ENCODE measurements at places on chromosomes 5 and 9.
A peak's percentile ranks its signal among the peaks of the same experiment; 100 is the strongest.

DNA sequence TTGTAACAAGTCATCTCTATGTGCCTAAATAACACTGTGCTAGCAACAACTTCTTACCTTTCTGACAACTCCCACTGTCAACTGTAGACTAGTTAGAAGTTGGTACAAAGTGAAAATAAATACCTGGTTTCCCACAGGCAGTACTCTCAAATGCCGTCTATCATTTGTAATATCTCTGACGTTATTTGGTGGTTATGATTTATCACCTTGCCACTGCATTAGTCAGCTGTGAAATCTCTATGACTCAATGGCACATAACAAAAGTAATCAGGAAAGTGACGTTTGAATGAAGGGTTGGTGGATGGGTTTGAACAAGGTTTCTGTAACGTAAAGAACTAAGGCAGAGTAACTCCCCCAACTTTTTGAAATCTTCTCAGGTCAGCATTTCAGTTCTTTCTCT, 592.3 kb downstream of the MAT2B start:
- DNase-seq, result no peak

GRCh38 chr5:14522721-14523120, 58.9 kb upstream of the OTULINL start:
- no peak for DNase-seq

- DNase-seq, result no peak
These were observed 55.2 kb upstream of the JAK2 start for GRCh38 chr9:4929917-4930316.

DNA sequence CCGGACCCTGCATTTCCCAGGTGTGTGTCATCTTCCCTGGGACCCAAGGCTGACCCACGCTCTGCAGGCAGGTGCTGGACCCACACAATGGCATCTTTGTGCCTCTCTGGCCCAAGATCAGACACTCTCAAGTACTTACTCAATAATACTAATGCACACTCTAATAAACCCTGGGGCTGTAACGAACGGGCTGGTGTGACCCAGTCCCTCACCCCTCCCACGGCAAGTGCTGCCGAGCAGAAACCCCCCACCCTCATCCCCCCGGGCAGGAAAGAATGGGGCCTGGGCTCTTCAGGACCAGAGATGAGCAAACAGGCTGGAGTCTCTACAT, 1.1 kb upstream of the OBP2B start:
- no peak for DNase-seq

GRCh38 chr9:123191680-123192079, 76.7 kb downstream of the STRBP start:
- DNase-seq, result no peak

DNA sequence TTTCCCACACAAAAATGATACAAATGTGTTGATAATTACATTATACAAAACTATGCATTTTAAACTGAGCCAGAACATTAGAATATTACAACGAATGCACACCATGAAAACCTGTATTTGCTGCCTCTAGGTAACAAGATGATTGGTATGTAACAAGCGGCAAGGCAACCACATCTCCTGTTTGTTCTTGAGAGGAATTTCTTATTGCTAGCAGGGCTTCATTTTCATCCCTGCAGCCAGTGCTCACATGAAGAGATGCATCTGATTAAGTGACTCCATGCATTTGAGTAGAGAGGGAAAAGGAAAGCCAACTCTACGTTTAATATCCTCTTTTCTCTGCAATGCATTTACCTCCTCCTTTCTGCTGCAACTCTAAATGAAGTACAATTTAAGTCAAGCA, 36.6 kb downstream of the FRMD3 start:
- DNase-seq, result no peak

- DNase-seq, result no peak
These were observed 74.4 kb downstream of the SLC28A3 start for GRCh38 chr9:84266087-84266561.

DNA sequence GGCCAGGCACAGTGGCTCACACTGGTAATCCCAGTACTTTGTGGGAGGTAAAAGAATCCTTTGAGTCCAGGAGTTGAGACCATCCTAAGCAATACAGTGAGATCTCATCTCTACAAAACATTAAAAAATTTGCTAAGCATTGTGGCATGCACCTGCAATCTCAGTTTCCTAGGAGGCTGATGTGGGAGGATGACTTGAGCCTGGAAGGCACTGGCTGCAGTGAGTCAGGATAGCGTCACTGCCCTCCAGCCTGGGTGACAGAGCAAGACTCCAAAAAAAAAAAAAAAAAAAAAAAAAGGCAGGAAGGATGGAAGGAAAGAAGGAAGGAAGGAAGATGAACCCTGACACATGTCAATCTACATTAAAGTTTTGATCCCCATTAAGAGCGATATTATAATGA, 1452.2 kb upstream of the ACO1 start:
- no peak for DNase-seq

GRCh38 chr5:43039471-43040286, 440 bp downstream of the ANXA2R start:
- DNase-seq, result peak; percentile 71

DNA sequence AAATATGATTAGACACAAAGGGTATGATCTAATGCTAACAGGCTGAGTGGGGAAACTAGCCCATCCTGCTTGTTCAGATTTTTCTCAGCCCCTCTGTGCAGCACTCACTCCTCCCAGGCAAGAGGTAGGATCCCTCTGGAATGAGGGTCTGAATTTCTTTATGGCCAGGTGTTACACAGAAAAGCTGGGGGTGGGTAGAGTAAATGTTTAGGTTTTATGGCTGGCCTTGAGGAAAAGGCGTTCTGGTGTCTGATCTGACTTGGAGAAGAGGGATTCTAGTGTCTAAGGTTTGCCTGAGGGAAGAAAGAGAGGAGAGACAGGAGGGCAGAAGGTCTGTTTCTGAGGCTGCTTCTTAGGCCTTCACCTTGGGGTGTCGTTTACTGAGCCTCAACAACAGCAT, 97.3 kb downstream of the MUSK start:
- no peak for DNase-seq

DNA sequence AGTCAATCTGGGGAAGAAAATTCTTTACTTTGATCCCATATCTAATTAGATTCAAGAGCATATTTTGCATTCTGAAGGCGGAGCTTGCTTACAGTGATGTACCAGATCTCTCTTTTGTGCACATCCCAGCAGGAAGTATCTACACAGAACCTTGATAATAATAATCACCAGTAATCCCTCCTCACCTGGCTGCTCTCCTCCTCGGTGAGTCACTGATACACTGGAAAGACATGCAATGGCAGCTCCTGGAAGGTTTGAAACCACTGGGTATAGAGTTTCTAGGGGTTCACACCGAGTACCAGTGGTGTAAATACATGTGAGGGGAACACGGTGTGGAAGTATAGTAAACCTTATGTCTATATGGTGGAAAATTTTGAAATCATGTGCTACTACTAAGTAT, 205.5 kb upstream of the TARS1 start:
- no peak for DNase-seq

GRCh38 chr5:160262151-160263074, 33.1 kb downstream of the FABP6 start:
- no peak for DNase-seq
